ENCODE measurements at places on chromosomes 13 and 19. TPM values are rescaled to one million over a fixed set of nuclear protein-coding genes. Genes with fewer than 3 reads are reported as not detected.

LILRB2 gene
- total RNA-seq = not detected

ZBTB45 gene
- total RNA-seq = 21.8 TPM

KIR3DL1 gene
- not detected for total RNA-seq

TECR gene
- 109 TPM for total RNA-seq

KLK12 gene
- total RNA-seq = not detected

SSBP4 gene
- 151 TPM for total RNA-seq

SMIM24 gene
- not detected for total RNA-seq

ZNF320 gene
- total RNA-seq = 10.9 TPM

DCLK1 gene
- 3.9 TPM for total RNA-seq

CATSPERD gene
- total RNA-seq = not detected

CEACAM21 gene
- total RNA-seq = 2.7 TPM

ANO8 gene
- 6.8 TPM for total RNA-seq

DNA sequence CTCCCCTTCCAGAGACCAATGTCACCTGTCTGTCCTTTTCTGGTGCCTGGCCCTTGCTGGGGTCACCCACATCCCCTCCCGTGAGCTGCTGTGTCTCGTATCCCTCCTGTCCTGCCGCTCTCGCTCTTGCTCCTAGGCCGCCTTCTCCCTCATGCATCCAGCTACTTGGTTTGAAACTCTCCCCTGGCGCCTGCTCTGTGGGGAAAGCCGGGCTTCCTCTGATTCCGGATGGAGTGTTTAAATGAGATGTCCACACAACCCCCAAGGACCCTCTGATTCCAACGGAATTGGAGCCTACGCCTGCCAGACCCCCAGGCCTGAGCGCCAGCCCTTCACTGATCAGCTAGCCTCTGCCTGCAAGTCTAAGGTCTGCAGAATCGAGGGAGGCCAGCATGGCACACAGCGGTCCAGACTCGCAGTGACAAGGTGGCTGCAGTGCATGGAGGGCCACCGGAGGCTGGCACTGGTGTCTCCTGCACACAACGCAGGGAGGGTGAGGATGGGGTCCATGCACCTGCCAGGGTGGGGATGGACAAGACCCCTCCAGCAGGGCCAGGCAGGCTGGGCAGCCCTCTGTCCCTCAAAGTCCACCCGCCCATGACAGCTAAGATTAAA is 47.2 kb downstream of the RFX2 start:
- no peaks in the 10 kb centered on the region for H3K27me3 ChIP-seq
- no peak for DNase-seq
- H3K4me1 ChIP-seq = peaks cover 77% of the 10 kb centered on the region
- H3K36me3 ChIP-seq = no peaks in the 10 kb centered on the region
- H3K27ac ChIP-seq = peak overlapping the region; percentile 100

DNA sequence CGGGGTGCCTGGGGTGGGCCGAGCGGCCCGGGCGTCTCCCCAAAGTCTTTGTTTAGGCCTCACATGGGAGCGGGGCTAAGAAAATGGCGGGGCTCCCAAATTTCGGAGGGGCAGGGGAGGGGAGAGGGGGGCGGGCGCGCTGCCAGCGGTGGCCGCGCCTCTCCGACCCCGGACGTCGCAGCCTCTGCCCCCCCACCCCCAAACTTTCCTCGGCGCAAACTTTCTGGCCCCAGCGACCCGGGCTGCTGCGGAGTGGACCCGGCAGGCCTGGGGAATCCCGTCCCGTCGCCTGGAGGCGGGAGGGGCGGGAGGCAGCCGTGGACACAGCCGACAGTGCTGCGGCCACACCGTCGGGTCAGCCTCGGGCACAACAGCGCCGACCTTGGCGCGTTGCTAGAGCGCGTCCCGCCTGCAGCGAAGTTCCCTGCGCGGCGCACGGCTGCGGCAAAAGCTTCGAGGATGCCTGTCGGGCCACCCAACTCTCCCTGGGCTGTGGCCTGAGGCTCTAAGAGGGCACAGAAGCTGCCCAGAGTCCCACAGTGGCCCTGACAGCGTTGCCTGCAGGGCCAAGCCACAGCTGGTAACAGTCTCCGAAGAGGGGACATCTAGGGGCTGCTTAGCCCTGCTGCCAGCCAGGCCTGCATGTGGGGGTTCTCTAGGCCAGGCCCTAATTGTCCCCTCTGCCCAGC is 1.3 kb downstream of the NFIX start:
- H3K4me3 ChIP-seq = peak overlapping the region; percentile 2
- H3K27ac ChIP-seq = no peak overlapping the region
- peaks cover 3% of the 10 kb centered on the region for H3K36me3 ChIP-seq

GRCh38 chr13:105611424-105611823 is 924.0 kb downstream of the EFNB2 start:
- no peaks in the 10 kb centered on the region for H3K36me3 ChIP-seq
- DNase-seq = peak; percentile 72
- no peak overlapping the region for H3K27ac ChIP-seq
- no peak overlapping the region for H3K4me3 ChIP-seq
- H3K4me1 ChIP-seq = no peaks in the 10 kb centered on the region
- H3K27me3 ChIP-seq = no peaks in the 10 kb centered on the region

DNA sequence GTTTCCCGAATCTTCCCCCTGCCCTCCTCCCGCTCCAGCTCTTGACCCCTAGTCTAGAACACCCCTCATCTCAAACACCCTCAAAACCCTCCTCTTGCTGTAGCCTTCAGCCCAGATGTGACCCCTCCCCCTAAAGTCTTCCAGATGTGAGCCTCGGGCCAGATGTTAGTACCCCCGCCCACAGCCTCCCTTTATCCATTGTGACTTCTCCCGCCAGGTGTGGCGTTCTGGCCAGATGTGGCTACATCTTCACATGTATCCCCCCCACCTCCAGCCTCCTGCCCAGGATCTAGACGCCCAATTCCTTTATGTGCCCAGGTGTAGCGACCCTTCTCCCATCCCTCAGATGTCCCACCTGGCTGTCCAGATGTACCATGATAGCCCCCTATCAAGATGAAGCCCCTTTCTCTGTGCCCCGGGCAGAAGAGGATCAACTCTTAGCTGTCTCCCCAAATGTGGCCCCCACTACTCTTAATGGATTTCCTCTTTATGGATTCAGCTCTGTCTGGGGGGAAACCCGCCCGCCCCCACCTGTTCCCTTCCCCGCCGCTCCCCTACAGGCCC is 517 bp upstream of the LTBP4 start:
- peaks cover 52% of the 10 kb centered on the region for H3K4me1 ChIP-seq
- H3K27ac ChIP-seq = no peak overlapping the region
- H3K4me3 ChIP-seq = peak overlapping the region; percentile 28
- H3K36me3 ChIP-seq = no peaks in the 10 kb centered on the region
- no peak for DNase-seq
- H3K27me3 ChIP-seq = peaks cover 4% of the 10 kb centered on the region

- peak within 1 kb of the TSS; percentile 70 for H3K4me3 ChIP-seq
- DNase-seq = peak; percentile 61
- H3K27ac ChIP-seq = no peak within 1 kb of the TSS
Observed at GRCh38 chr19:47713046-47714021, at the start of gene EHD2. EHD2 (plus strand) TSS chr19:47713422; CDS start chr19:47716613, 3,191 bp downstream.

DNA sequence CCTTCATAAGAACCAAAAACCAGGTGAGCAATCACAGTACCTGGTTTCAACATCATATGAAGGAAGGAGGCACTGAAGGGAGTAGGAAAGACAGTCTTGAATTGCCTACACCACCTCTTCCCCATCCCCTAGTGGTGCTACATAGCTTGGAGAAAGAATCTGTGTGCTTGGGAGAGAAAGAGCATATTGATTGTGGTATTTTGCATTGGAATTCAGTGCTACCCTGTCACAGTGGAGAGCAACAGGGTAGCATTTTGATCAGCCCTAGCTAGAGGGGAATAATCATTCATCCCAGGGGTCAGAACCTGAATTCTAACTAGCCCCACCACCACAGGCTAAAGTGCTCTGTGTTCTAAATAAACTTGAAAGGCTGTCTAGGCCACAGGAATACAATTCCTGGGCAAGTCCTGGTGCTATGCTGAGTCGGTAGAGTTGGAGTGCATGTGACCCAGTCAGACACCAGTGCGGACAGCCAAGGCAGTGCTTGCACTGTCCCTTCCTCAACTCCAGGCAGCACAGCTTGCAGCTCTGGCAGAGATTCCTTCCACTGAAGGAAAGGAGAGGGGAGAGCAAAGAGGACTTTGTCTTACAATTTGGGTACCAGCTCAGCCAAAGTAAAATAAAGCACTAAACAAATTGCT is 158.7 kb downstream of the VWA8 start:
- H3K27ac ChIP-seq = no peak overlapping the region
- H3K27me3 ChIP-seq = no peaks in the 10 kb centered on the region
- DNase-seq = no peak
- no peaks in the 10 kb centered on the region for H3K4me1 ChIP-seq

GRCh38 chr13:59823486-59823885 is 340.2 kb downstream of the DIAPH3 start:
- H3K36me3 ChIP-seq = no peaks in the 10 kb centered on the region
- H3K4me1 ChIP-seq = peaks cover 12% of the 10 kb centered on the region
- no peak overlapping the region for H3K4me3 ChIP-seq
- no peak overlapping the region for H3K27ac ChIP-seq
- peak; percentile 41 for DNase-seq

DNA sequence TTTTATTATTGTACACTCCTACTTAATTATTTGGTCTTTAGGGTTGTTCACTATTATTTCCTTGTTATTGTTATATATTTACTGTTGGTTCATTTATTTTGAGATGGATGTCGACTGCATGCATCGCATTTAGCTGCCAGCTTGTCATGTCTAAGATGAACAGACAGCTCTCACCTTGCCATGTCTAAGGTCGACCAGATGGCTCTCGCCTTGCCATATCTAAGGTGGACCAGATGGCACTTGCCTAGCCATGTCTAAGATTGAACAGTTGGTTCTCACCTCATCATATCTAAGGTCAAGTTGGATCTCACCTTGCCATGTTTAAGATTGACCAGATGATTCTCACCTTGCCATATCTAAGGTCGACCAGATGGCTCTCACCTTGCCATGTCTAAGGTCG is 1440.9 kb downstream of the UQCRFS1 start:
- no peaks in the 10 kb centered on the region for H3K27me3 ChIP-seq
- no peak overlapping the region for H3K4me3 ChIP-seq
- no peak overlapping the region for H3K27ac ChIP-seq
- H3K36me3 ChIP-seq = no peaks in the 10 kb centered on the region
- no peak for DNase-seq

GRCh38 chr19:11699931-11700794 is 38.6 kb downstream of the ZNF823 start:
- H3K4me3 ChIP-seq = no peak overlapping the region
- peaks cover under 1% of the 10 kb centered on the region for H3K4me1 ChIP-seq
- DNase-seq = peak; percentile 34
- no peaks in the 10 kb centered on the region for H3K36me3 ChIP-seq
- H3K27me3 ChIP-seq = no peaks in the 10 kb centered on the region

GRCh38 chr13:40598569-40598968 is 67.9 kb downstream of the FOXO1 start:
- no peaks in the 10 kb centered on the region for H3K4me1 ChIP-seq
- no peak overlapping the region for H3K27ac ChIP-seq
- H3K27me3 ChIP-seq = no peaks in the 10 kb centered on the region
- no peak for DNase-seq
- H3K36me3 ChIP-seq = no peaks in the 10 kb centered on the region

- no peak for DNase-seq
- no peak overlapping the region for H3K27ac ChIP-seq
- peaks cover 17% of the 10 kb centered on the region for H3K4me1 ChIP-seq
- no peaks in the 10 kb centered on the region for H3K27me3 ChIP-seq
Observed at GRCh38 chr13:36526897-36527296, 94.6 kb downstream of the CCNA1 start.

DNA sequence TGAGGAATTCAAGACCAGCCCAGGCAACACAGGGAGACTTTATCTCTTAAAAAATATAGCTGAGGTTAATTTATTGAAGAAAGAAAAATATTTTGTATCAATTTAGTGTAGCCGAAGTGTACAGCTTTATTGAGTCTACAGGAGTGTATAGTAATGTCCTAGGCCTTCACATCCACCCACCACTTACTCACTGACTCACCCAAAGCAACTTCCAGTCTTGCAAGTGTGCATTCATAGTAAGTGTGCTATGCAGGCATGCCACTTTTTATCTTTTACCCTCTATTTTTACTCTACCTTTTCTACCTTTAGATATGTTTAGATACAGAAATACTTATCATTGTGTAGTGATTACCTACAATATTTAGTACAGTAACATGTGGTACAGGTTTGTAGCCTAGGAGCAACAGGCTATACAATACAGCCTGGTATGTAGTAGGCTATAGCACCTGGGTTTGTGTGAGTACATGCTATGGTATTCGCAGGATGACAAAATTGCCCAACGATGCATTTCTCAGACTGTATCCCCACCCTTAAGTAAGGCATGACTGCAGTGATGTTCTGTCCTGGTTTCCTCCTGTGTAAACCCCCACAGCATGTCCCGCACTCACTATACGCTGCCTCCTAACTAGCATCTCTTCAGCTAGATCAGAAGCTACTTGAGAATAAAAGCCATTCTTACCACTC is 15.3 kb upstream of the ATP12A start:
- peaks cover 2% of the 10 kb centered on the region for H3K27me3 ChIP-seq
- no peak overlapping the region for H3K27ac ChIP-seq
- DNase-seq = no peak

DNA sequence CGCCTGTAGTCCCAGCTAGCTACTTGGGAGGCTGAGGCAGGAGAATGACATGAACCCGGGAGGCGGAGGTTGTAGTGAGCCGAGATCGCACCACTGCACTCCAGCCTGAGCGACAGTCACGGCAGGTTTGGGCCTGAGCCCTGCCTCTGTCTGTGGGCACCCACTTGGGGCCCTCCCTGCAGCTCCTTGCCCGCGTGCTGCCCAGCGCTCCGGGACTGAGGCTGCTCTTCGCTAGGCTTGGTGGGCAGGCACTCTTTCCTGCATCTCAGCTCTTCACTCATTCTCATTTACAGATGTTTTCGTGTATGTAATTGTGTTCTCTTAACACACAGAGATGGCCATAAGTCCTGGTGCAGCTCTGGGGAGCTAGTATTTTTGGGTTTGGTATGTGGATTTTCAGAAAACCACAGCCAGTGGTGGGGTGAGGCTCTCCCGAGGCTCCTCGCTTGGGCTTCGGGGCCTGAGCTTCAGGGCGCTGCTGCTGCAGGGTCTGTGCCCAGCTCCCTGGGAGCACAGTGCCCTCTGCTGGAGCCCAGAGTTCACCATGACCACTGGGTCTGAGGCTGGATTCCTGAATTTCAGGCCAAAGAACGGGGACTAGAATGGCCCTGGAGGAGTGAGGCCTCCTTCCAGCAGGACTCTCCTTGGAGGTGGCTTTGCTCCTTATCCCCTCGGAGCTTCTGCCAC is 15.2 kb downstream of the UPF1 start:
- H3K4me3 ChIP-seq = no peak overlapping the region
- H3K4me1 ChIP-seq = peaks cover 48% of the 10 kb centered on the region
- DNase-seq = peak; percentile 70
- H3K36me3 ChIP-seq = no peaks in the 10 kb centered on the region

- no peaks in the 10 kb centered on the region for H3K4me1 ChIP-seq
- H3K27me3 ChIP-seq = peaks cover 4% of the 10 kb centered on the region
- no peak overlapping the region for H3K27ac ChIP-seq
- H3K36me3 ChIP-seq = no peaks in the 10 kb centered on the region
- no peak overlapping the region for H3K4me3 ChIP-seq
Observed at GRCh38 chr13:101830035-101830434, 377.6 kb downstream of the ITGBL1 start.

- H3K27me3 ChIP-seq = no peaks in the 10 kb centered on the region
- H3K4me1 ChIP-seq = no peaks in the 10 kb centered on the region
- DNase-seq = no peak
- no peaks in the 10 kb centered on the region for H3K36me3 ChIP-seq
Observed at GRCh38 chr13:80562433-80563156, 221.7 kb upstream of the SPRY2 start.

GRCh38 chr13:63156816-63157215 is 1741.2 kb upstream of the PCDH20 start:
- no peaks in the 10 kb centered on the region for H3K27me3 ChIP-seq
- H3K36me3 ChIP-seq = no peaks in the 10 kb centered on the region
- H3K27ac ChIP-seq = no peak overlapping the region

- no peak for DNase-seq
- no peaks in the 10 kb centered on the region for H3K27me3 ChIP-seq
- no peaks in the 10 kb centered on the region for H3K36me3 ChIP-seq
- H3K4me1 ChIP-seq = no peaks in the 10 kb centered on the region
- no peak overlapping the region for H3K4me3 ChIP-seq
- no peak overlapping the region for H3K27ac ChIP-seq
Observed at GRCh38 chr13:74153316-74153715, 19.1 kb upstream of the KLF12 start.
